Activated naive CD4-positive, alpha-beta T cell (primary cell): ENCODE measurements at places on chromosomes 2 and 18.

GRCh38 chr2:3769766-3770165, 66.4 kb downstream of the DCDC2C start:
- no peak for DNase-seq

DNA sequence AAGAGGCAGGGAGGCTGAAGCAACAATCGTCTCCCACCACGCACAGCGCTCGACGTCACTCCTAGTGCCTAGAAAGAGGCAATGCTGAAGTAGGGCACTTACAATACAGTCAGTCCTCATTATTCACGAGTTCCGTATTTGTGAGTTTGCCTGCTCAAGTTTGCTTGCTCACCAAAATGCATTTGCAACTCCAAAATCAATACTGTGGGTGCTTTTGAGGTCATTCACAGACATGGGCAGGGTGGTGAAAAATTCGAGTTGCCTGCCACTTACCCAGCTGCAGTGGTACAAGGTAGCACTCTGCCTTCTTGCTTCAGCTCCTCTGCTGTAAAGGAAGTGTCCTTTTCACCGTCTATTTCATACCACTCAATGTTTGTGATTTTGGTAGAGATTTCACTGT, 113.7 kb upstream of the NCK2 start:
- no peak for DNase-seq

DNA sequence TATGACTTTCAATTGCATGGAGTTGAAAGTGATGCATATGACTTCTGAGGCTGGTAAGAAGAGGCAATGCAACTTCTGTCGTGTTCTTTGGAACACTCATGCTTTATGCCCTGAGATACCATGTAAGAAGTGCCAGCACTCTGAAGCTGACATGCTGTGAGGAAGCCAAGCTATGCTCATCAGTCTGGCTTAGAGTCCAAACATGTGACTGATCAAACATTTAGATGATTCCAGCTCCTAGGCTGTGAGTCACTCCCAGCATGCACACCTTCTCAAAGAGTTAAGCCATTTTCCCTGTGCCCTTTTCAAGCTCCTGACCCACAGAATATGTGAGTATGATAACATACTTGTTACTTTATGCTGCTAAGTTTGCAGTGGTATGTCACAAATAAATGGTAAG, 15.8 kb upstream of the VRK2 start:
- no peak for DNase-seq

GRCh38 chr2:46364797-46365457, 67.7 kb downstream of the EPAS1 start:
- DNase-seq: no peak

- DNase-seq: no peak
Measured at GRCh38 chr18:48894799-48895346, 55.9 kb downstream of the SMAD7 start.

GRCh38 chr2:149625671-149626070, 38.1 kb upstream of the MMADHC start:
- no peak for DNase-seq

GRCh38 chr2:45014016-45014702, 4.9 kb upstream of the SIX2 start:
- no peak for DNase-seq

DNA sequence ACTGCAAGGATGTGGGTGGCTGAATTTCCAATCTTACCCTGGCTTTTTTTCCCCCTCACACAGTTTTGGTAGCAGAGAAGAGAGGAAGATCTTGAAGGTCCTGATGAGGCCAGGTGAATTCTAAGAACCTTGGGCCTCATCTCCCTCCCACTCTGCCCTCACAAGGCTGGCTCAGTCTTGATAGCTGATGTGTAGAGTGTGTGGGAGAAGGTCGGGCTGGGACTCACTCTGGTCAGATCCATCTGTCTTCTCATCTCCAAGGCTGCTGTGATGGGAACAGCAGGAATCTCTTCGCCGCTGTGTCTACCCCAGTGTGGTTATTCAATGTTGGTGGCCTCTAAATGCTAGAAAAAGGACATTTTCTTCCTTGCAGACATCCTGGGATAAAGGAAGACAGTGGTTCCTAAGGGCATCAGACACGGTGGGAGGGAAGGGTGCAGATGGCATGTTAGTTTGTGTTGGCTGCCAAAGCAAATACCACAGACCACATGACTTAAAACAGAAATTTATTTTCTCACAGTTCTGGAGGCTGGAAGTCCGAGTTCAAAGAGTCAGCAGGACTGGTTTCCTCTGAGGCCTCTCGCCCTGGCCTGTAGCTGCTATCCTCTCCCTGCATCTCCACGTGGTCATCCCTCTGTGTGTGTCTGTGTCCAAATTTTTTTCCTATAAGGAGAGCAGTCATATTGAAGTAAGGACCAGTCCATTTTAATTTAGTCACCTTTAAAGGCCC, 37.6 kb upstream of the MGAT4A start:
- DNase-seq: no peak

DNA sequence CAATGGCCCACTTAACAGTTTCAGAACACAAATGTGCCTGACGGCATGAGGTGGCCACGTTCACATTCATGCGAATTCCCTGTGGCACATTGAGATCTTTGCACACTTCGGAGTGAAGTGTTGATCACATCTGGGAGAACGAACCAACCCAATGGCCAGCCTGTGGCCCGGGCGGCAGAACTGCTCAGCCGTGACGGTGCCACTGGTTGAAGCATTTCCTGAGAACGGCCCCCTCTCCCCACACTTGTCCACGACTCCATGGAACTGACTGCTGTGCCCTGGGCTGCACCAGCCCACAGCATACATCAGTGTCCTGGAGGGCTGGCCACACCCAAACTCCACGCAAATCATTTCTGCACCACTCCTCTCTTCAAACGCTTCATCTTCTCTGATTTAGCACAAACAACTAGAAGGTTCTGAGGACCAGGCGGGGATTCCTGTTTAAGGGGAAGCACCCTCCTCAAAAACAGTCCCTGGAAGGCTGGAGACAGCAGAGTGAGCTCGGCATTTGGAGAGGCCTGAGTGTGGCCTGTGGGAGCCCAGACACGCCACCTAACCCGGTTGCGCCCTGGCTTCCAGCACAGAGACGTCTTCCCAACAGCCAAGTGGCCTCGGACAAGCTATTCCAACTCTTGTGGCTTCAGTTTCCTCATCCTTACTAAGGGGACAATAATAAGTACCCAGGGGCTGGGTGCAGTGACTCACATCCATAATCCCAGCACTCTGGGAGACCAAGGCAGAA, 9.9 kb upstream of the SALL3 start:
- DNase-seq: no peak

- DNase-seq: no peak
Measured at GRCh38 chr18:25136416-25137196, 215.4 kb downstream of the ZNF521 start.

GRCh38 chr2:116513991-116514390, 1300.5 kb upstream of the DDX18 start:
- no peak for DNase-seq

DNA sequence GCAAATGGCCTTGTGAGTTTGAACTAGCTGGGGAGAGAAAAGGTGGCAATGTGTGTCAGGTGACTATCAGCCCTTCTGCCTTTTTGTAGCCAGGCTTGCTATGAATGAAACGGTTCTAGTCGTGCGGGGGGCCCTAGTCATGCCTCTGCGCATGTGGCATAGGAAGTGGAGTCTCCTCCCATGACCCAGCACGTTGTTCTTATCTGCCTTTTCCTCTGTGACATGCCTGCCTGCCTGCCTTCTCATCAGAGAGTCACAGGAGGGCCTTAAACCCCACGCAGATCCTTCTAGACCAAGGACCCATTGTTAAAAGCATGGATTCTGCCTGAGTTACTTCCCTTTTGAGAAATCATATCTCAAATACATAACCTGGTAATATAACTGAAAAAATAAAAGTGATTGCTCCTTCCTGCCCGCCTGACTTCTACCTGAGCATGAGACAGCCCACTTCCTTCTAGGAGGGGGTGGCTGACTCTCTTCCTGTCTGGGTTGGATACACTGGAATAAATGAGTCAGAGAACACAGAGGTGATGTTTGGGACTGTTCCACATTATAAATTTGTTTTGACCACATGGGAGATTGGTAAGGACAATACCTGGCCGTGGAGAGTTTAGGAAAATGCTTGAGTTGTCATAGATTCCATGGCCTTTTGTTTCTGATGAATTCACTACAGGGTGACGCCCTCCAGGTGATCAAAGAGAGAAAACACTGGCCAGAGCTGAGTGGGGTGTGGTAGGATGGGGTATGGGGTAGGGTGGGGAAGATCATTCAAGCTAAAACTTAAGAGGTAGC, 49.8 kb downstream of the FBLN7 start:
- no peak for DNase-seq

GRCh38 chr2:157747695-157748370, 119.2 kb upstream of the ACVR1C start:
- no peak for DNase-seq

GRCh38 chr2:165251366-165251765, 12.2 kb downstream of the SCN2A start:
- DNase-seq: no peak

- no peak for DNase-seq
Measured at GRCh38 chr2:152406836-152407161, 71.8 kb downstream of the FMNL2 start.

DNA sequence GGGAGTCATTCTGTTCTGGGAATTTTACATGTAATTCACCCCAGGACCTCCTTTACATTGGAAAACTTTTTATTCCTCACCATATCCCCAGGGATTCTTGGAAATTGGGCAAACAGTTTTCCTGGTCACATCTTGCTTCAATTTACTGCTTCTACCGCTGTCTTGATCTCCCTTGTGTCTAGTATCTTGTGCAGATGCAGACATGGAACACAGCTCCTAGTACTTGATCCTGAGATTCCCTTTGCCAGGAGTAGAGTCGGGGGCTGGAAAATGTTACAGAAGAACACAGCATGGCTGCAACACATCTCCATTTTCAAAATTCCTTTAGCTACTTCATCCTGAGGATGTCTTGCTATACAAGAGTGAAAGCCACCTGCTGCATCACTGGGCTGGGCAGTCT, 472.8 kb downstream of the PLCL1 start:
- DNase-seq: no peak

DNA sequence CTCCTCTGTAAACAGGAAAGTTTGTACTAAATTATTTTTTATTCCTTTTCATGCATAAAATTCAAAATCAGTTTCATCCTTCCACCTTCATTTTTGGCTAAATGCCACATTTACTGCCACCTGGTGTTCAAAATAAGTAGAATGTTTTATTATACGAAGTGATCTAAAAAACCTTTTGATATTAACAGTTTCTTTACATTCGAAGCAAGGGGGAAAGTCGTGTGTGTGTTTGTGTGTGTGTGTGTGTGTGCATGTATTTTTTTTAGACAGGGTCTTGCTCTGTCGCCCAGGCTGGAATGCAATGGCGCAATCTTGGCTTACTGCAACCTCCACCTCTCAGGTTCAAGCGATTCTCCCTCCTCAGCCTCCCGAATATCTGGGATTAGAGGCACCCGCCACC, 9.0 kb upstream of the SCN9A start:
- no peak for DNase-seq

- no peak for DNase-seq
Measured at GRCh38 chr2:96912346-96913116, 42.7 kb upstream of the SEMA4C start.

DNA sequence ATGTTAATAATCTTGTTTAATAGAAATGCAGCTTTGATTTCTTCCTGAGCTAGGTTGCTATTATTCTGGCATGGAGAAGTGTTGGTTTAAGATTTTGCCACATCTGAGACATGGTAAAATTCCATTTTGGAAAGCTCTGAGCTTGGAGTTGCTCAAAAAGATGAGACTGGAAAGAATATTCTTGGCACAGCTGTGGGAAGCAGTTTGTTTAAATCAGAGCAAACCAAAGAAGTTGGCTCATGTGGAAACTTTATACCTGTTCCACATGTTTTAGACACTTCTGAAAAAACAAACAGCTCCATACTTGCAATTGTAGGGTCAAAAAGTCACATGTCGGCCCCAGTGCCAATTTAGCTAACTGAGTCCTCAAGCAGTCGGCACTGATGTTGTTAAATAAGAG, 116.6 kb downstream of the SLC4A3 start:
- no peak for DNase-seq

- no peak for DNase-seq
Measured at GRCh38 chr2:200130762-200131166, 175.4 kb downstream of the MAIP1 start.

GRCh38 chr2:98479959-98480524, 35.4 kb downstream of the INPP4A start:
- DNase-seq: no peak

DNA sequence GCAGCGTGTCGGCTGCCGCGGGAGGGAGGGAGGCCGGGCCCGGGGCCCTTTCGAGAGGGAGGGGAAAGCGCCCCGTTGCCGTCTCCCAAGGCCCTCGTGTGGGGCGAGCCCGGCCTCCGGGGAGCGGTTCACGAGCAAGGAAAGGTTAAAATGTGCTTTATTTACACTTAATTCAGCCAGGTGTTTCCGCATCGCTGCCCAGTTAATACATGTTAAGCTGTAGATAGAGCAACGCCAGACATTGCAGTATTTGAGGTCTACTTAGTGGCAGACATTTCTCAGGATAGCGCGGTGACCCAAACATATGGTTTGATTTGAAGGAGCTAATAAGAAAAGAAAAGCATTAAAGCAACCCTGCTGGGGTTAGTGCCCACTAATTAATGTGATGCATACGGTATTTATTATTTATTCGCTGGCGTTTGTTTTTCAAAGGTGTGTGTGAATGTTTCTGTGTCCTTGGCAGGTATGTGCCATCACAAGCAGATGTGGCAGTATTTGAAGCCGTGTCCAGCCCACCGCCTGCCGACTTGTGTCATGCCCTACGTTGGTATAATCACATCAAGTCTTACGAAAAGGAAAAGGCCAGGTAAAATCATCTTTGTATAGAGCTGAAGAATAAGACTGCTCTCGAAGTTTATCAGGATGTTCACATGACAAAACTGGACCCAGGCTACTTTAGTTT, 571 bp downstream of the EEF1B2 start:
- no peak for DNase-seq

GRCh38 chr18:6994056-6994770, 123.4 kb downstream of the LAMA1 start:
- DNase-seq: no peak
